ENCODE measurements at places on chromosomes 7 and 10.

GRCh38 chr7:77760809-77761453 lies 37.3 kb downstream of the TMEM60 start:
- no peak for DNase-seq

DNA sequence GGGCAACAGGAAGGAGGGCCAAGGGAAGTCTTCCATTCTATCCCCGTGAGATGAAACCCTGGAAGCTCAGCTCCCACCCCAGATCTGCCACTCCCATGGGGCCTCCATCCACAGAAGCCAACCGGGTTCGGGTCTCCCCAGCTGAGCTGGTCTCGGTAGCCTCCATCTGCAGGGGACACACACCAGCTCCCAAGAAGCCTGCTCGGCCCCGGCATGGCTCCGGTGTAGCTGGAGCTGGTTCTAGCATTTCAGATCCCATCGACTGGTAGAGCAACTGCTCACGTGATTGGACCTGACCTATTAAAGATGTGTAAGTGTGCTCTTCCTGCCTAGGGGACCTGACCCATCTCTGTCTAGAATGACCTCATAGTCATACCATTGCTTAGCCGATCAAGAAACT lies 138.0 kb downstream of the PRKAG2 start:
- no peak for DNase-seq

GRCh38 chr7:140084142-140084655 lies 21.4 kb upstream of the PARP12 start:
- no peak for DNase-seq

DNA sequence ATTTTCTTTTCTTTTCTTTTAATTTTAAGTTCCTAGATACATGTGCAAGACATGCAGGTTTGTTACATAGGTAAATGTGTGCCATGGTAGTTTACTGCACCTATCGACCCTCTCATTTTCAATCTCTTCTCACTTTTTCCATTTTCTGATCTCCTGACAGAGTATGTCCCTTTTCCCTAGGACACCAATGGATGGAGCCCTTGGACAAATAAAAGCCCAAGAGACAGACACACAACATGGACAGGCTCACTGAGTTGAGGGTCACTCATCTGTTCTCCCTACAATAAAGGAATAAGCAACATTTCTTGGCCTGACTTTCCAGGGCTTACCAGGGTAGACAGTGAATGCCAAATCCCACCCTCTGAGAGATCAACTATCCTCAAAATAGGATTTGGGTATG lies 15.2 kb upstream of the UBE2D1 start:
- DNase-seq: no peak

- no peak for DNase-seq
Observed at GRCh38 chr7:109890622-109891021, 1200.3 kb upstream of the LRRN3 start.

DNA sequence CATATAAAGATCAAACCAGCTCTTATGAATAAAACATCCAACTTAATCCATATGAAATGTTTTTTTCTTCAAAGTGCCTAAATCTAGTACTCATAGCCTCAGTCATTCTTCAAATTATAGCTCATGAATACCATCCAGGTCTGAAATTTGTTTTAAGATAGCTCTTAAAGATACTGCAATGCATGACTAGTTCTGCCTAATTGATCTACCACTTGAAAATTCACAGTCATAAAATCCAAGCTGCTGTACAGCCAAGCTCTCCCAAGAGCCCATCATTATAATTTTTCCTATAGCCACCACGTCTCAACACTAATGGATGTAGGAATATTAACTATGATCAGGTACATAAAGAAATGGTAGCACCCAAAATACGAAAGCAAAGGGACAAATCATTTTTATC lies 87.9 kb upstream of the RNF148 start:
- no peak for DNase-seq

GRCh38 chr10:43885252-43885651 lies 236.6 kb upstream of the ZNF32 start:
- no peak for DNase-seq

DNA sequence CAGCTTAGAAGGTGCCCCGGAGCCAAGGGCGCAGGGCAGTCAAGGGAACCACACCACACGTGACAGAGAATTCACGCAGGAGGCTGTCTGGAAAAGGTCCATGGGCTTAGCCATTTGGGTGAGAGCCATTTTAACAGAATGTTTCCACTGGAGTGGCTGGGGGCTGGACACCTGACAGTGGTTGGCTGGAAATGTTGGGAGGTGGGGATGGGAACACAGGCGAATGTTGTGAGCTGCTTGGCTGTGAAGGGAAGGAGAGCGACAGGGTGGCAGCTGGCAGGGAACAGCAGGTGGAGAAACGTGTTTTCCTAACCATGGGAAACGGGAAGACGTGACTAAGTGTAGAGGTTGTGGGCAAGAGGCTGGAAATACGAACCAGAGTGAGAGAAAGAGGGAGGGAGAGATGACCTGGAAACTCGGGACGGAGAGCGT lies 100.5 kb upstream of the ZNF32 start:
- no peak for DNase-seq

DNA sequence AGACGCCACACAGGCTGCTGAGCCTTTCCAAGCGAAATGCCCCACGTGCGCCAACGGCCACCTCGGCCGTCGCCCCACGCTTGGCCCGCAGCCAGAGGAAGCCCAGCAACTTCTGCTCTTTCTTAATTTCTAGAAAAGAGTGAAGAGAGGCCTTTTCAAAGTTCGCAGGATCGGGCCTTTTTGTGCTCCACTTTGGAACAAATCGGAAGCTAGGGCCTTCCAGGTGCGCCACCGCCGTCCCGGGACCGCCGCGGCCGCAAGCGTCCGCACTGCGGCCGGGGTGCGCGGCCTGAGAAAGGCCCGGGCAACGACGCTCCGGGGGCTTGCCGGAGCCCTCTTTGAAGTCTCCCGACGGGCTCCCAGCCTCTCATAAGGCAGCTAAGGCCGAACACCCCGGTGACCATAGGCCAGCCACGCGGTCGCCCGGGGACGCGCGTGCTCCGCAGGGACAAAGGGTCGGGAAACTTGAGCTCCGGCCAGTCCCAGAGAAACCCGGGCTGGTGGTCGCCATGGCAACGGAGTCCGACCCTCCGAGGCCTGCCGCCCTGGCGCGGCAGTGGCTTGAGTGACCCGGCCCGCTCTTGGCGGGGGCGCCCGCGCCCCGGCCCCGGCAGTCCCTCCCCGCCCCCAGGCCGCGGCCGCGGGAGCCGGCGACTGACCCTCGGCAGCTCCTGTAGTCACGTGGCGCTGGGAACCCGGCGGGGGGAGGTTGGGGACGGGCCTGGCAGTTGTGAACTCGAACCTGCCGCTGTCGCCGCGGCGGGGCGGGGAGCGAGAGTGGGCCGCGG lies at the start of gene REPIN1:
Gene REPIN1, plus strand, starts transcription at position 727 of the 788 bp plus-strand sequence. CDS start 890 bp downstream, outside the sequence.
- no peak for DNase-seq

DNA sequence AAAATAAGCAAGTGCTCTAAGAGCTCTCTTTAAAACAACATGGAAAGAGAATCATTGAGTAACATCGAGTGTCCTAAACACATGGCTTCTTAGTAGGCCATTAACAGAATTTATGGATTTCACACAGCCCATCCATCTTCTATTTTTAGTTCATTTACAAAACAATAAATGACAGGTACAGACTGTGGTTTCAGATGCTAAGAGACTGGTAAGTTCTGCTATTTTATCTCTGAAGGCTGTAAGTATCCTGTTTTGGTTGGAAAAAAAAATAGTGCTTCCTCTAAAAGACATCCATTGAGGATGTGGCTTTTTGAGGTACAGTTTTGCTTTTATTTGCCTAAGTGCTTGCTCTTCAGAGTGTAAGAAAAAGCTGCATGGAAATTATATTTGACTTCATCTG lies 27.4 kb upstream of the GNAI1 start:
- DNase-seq: no peak

GRCh38 chr7:121178452-121178851 lies 150.3 kb upstream of the WNT16 start:
- DNase-seq: no peak

DNA sequence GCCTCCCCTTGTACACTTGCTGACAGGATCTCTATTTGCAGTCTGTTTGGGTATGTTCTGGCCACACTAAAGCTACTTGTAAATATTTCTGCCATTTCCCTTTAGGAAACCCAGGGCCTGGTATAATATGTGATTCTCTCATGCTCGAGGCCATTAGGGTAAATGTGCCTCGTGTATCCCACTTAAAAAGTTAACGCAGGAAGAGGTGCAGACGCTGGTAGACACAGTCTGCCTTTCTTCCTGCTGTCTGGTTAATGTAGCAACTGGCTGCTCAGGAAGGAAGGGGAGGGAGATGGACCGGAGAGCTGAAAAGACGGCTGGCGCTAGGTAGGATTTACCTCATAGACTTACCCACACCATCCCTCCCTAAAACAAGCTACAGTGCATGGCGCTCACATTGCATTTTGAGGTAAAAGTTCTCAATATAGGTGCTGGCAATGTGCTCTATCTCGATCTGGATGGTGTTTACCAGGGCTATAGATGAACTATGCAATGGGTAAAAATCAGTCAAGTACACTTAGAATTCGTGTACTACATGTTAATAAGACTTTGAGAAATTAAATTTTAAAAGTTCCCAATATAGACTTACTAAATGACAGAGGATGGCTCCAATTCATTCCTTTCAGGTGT lies 125.9 kb downstream of the JAZF1 start:
- no peak for DNase-seq

GRCh38 chr7:155469-155900 lies 36.9 kb upstream of the FAM20C start:
- no peak for DNase-seq

DNA sequence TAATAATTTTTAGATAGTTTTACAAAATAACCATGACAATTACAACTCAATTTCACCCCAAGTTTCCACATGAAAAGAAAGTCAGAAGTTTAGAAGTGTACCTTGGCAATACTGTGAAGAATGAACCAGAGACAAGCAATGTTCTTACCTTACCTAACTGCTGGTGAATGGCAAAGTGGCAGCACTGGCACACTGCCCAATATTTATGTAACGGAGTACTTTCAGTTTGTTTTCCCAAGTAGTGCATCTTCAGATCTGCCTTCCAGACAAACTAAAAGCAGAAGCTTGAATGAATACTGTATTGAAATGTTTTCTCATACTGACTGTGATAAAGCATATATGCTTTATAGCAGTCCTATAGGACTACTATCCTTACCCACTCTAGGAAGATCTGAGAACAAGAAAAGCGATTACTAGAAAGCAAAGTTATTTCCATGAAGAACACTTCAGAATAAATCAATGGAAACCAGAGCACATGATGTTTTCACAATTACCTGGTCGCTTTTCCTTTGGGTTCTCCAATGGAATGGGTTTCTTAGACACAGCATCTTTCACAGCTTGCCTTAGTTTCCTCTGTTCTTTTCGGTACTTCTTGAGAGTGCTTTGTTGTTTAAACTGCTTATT lies 1.5 kb downstream of the NOC3L start:
- no peak for DNase-seq

DNA sequence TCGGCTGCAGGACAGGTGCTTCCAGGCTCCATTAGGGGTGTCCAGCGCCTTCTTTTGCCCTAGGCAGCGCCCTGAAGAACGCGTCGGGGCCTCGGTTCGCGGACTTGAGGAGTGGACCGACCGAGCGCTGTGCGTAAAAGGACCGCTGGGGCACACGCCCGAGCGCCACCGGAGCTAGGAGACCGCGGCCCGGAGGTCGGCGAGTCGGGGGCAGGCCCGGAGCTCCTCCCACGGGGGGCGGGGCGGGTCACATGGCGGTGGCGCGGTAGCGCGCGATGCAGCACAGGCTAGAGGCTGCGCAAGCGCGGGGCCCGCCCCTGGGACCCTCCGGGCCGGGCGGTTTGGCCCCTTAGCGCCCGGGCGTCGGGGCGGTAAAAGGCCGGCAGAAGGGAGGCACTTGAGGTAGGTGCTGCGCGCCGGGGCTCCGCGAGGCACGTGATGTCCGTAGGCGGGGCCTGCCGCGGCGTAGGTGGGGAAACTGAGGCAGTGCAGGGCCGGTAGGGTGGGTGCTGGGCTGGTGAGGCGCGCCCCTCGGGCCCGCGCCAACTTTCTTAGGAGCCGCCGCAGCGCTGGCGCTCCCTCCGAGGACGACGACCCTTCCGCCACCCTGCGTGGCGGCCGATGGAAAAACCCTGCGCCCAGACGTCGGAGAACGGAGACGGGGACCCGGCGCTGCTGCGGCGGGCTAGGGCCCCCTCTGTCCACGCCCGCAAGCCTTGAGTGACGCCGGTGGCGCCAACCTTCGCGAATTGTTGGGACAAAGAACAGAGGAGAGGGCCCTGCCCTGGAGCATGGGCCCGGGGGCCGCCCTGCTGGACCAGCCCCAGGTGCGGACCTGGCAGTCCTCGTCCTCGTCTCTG lies at the start of gene PRXL2A:
Gene PRXL2A, plus strand, starts transcription at position 310 of the 860 bp plus-strand sequence. CDS start 11,917 bp downstream, outside the sequence.
- DNase-seq: no peak

DNA sequence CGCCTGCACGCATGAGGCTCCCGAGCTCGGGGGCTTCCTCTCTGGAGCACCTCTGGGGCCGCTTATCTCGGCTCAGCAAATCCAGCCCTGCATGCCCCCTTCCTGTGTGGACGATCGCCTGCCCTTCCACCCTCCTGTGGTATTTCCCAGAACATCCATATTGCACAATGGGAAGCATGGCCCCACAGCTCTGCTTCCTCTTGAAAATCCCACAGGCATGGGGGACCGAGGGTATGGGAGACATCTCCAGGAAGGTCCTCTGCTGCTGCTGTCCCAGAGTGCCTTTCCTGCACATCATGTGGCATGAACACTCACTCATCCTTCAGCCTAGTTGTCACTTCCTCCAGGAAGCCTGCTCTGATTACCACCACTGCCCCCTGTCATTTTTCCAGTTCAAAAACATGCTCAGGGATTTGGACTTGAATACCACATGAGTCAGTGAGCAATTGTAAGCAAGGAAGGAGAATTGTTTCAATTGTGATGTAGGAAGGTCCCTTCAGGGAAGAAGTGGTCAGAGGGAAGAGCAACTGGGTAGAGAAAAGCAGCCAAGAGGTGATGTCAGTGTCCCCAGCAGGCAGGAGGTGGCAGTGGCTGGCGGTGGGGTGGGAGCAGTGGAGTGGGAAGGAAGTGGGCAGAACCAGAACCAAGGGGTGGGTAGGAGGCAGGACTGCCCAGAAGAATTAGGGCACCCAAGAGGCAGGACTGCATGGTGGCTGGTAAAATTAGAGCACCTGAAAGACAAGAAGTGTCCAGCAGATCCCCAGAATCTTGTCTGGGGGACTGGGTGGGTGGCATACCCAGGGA lies 67.5 kb upstream of the ZMIZ1 start:
- no peak for DNase-seq

DNA sequence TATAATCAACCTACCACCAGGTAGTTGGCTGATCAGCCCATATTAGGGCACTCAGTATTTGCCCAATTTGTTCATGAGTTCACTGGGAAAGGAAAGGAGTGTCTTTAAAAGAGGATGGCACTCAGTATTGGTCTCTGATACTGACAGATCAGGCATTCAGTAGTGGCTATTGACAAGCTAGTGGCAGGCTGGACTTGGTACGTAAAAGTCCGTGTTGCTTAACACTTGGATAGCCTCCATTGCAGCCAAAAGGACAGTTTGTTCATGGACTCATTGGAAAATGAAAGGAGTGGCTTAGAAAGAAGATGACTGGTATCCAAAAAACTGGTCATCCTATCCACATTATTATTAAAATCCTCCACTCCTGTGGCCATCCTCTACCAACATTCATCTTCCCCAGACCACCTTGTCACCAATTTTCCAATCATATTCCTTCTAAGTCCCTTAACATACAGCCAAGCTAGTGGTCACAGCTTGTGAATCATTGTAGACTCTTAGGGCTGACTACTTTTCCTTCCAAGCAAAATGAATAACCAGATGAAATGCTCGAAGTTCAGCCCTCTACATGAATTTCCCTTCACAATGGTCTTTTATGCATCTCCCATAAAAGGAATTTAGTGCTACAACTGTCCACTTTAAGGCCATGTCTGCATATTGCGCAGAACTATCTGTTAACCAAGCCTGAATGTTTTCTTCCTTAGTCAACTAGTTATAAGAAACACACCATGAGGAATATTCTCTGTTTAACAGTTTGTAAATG lies 78.6 kb upstream of the MAGI2 start:
- DNase-seq: no peak

GRCh38 chr7:1865000-1865555 lies 195.0 kb downstream of the ELFN1 start:
- DNase-seq: no peak

Data from AG09309 (cell line).